Effector CD4-positive, alpha-beta T cell (primary cell): ENCODE measurements at places on chromosomes 11 and 22.

DNA sequence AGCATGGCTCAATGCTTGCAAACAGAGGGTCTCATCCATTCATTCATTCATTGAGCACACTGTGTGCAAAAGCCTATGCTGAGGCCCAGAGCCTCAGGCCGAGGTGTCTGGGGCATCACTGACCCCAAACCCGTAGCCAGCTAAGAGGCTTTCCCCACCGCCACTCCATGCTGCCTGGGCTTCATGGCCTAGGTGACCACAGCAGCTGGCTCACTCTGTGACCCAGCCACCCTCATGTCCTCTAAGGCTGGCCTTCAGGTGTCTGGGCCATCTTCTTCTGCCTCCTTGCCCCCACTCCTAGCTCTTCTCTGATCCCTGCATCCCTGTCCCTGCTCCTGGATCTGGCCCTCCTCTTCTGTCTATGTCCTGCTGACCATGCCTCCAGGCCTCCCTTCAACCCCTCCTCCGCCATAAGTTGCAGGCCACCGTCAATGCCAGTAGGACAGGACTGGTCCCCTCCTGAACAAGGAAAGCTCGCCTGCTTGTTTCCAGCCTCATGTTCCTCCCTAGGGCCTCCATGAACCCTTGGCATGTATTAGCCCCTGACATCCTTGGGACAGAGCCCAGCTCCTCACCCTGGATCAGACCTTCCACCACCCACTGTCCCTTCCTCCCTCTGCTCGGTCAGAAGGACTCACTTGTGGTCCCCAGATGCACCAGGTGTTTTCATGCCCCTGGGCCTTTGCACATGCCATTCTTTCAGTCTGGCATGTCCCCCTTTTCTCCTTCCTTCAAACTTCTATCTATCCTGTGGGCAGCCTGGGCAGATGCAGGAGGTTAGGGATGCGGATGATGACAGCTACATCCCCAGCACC lies 92.8 kb downstream of the MYEOV start:
- no peak for DNase-seq

DNA sequence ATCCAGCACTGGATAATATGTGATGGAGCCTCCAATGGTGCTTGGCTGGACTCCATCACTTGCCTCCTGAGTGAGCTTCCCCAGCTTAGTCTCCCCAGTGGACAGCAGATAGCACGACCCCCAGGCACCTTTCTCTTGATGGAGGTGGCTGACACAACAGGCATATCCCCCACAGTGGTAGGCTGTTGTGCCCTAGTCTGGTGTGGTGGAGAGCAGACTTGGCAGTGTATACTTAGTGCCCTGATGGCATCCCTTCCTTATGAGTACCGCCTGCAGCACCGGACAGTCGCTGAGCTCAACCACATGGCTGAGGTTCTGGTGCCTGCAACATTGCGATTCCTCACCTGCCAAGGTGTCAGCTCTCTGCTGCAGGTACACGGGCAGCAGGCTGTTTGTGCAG lies 50.1 kb downstream of the DNHD1 start:
- DNase-seq, result no peak

GRCh38 chr11:70029861-70030380 lies 48.2 kb upstream of the ANO1 start:
- DNase-seq, result no peak

DNA sequence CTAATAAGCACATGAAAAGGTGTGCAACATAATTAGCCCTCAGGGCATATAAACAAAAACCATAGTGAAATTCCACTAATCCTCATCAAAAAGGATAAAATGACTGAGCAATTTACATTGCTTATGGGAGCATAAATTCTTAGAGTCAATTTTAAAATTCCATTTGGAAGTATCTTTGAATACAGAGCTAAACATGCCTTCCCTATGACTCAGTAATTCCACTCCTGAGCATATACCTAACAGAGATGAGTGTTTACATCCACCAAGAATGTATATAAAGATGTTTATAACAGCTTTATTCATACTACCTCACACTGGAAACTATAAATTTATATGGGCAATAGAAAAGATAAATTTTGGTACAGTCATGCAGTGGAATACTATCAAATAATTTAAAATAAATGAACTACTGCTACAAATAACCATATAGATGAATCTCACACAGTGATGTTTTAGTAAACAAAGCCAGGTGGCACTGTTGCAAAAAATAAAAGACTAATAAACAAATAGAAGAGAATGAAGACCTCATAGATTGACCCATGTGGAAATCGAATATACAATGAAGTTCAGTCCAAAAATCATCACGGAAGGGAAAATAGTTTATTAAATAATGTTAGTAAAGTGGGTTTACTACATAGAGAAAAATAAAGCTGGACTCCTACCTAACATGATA lies 8.2 kb upstream of the OR2D2 start:
- DNase-seq, result no peak

DNA sequence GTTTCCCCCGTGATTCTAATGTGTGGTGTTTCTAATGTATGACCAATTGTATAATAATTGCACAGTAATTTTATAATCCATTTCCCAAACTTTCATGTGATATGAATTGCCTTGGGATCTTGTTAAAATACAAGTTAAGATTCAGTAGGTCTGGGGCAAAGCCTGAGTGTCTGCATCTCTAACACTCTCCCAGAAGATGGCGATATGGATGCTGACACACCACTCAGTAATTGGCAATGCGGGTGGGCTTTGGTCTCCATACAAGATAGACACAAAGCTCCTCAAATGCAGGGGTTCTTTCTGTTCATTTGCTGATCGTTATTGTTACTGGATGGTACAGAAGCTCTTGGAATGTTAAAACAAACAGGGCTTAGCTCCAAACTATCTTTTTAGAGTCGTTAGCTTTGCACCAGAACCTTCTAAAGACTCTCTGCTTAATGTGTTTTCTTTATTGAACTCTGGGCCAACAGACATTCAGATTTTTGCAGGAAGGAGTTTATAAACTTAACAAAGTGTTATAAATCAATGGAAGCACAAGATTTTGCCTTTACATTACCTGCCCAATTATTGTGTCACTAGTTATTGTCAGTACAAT lies 45.4 kb upstream of the ANO3 start:
- no peak for DNase-seq

DNA sequence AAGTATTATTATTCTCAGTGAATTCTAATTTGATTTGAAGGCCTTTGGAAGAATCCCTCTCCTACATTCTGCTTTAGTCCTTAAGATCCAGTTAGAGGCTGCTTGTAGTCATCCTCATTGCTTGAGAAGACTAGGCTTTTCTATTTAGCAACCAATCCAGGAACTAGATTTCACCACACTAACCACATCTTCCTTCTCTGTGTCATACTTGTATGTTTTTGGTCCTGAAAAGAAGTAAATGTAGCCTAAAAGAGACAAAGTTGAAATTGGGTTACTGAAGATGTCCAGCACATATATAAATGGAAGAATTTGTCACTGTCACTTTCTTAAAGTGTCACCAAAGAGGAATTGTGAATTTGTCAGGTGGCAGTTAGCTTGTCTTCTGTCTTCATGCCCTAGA lies 46.6 kb upstream of the MMP7 start:
- DNase-seq, result no peak

DNA sequence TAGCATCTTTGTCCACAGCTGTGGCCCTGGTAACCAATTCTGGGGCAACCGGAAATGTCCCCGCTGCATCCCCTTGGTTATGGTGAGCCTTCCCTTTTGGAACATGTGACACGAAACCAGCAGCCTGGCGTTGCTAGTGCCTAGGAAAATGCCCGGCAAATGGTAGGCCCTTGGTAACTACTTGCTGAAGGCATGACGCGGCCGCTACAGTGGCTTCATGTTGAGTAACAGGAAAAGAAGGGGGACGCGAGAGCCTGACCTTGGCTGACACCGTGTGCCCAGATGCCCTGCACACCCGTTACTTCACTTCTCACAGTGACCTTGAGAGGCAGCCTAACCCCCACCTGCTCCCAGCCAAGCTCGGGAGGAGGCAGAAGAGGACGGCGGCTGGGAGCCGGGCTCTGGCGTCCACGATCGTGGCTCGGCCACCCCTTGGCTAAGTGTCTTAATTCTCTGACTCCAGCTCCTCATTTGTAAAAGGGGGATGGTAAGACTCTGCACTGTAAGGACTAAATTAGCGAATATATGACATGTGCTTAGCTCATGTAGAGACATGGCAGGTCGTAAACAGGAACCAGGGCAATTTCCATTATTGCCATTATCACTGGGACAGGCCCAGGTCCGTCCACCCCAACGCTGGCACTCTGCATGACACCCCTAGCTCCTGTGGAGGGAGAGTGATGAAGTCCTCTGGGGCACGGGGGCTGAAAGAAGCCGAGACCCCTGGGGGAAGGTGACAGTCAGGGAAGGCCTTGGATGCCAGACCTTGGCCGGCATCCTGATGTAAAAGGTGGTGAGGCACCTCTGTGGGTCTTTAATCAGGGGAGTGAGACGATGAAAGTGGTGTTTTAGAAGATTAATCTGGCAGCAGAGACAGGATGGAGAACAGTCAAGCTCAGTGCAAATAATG lies 18.9 kb downstream of the IFT27 start:
- no peak for DNase-seq

DNA sequence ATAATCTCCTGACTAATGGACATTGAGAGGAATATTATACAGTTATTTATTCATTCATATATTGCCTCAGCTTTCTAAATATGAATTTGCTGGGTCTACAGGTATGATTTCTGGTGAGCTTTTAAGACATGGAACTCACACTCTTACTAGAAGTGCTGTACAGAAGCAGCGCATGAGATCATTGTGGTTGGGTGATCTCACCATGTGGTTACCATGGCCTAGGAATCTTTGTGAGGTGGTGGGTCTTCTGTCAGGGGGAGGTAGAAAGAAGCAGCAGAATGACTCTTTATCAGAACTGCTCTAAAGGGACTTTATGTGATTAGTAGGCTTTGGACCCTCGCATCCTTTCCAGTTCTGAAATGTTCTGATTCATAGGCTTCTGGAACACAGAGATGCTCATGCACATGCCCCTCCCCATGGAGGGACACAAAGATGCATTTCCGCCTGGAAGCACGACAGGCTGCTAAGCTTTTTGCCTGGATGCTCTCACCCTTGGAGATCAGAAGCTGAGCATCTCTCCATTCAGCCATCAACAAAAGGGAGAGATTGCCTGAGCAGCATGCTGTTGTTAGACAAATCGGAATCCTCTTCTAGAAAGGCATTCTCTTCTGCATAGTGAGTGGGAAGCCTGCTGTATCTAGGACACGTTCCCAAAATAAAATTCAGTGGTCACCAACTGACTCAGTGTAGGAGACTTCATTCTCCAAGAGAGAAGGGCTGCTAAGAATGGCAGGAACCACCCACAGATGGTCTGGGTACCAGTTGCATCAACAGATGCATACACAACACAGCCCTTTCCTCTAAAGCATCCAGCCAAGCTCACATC lies 51.3 kb downstream of the KIRREL3 start:
- no peak for DNase-seq

- no peak for DNase-seq
Measured at GRCh38 chr11:60874421-60875365, 7.4 kb downstream of the ZP1 start.

DNA sequence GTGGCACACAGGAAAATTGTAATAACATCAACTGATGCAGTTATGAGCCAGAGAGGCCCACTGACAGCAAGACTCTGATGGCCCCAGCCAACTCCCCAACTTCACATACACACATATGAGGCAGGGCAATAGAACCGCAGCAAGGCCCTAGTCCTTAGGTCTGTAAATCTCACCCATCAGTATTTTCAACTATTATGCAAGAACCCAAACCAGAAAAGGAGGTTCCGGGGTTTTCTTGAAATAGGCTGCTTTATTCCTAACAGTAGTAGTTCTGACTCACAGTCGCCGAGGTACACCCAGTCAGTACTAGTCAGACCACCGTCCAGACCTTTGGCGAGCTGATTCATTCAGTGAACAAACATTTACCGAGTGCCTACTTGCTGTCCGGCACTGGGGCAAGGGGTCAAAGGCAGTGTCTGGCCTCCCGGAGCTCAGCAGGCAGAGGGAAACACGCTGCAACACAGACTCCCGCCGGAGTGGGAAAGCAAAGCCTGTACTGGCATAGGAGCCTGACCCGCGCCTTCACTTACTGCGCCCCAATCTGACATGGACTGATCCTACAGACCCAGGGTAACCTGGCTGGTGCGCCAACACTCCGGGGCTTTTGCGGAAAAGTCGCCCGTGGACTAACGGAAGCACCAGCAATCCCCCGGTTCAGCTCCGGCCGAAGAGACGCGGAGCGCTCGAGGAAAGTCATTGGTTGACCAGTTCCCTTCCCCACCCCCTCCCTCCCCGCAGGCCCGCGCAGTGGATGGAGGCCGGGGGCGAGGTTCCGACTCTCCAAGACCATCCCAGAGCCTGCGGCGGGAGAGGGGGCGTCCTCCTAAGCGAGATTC lies 1.3 kb downstream of the PLEKHA7 start:
- DNase-seq, result no peak

DNA sequence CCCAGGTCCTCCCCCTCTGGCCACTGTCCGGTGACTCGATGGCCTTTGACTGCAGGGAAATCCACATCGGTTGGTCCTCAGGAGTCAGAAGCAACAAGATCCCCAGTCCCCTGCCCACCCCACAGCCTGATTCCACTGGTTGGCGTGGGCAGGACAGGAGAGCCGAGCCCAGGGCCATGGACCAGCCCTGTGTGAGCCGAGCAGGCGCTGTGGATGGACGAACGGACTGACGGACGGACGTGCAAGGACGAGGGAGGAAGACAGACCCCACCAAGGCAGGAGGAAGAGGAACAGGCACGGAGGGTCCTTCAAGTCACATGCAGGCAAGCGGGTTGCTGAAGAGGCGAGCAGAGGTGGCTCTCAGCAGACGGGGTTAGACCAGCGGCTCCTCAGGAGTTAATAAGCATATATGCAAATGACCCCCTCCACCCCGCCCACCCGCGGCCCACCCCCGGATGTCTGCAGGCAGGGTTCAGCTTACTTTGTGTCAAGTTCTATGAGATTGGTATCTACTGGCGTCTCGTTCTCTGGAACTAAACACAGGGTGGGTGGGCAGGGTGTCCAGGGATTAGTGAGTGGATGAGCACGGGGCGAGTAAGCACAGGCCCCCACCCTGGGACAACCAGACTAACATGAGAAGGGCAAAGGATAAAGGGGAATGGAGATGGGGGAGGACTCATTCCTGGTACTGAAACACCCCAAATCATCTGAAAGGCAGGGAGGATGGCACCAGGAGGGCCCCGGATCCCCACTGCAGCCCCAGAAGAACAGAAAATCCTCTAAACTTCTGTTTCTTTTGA lies 26.8 kb downstream of the TPBGL start:
- no peak for DNase-seq

- no peak for DNase-seq
Measured at GRCh38 chr22:19840955-19841640, 13.6 kb downstream of the GNB1L start.

DNA sequence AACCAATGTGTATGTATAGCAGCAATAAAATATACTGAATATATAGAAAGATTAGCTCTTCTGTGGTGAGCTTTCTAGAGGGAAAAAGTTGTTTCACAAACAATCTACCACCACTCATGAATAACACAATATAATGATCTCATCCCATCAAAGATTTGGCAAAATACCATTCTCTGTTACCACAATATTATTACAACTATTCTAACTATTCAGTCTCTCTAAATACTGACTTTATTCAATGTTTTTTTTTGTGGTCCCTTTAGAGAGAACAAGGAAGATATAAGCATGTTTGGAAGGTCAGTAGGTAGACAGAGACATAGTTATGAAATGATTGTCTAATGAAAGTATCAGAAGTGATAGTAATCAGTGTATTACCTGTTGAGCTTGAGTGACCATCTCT lies 7.8 kb downstream of the CCDC90B start:
- DNase-seq, result no peak

GRCh38 chr11:46270684-46271083 lies 6.8 kb upstream of the CREB3L1 start:
- no peak for DNase-seq

GRCh38 chr11:85967457-85967856 lies 101.4 kb downstream of the PICALM start:
- no peak for DNase-seq
